ENCODE measurements at places on chromosomes 2 and 18. TPM values are rescaled to one million over a fixed set of nuclear protein-coding genes. Genes with fewer than 3 reads are reported as not detected.

Gene NDUFS1
- 73.3 TPM for total RNA-seq

DNA sequence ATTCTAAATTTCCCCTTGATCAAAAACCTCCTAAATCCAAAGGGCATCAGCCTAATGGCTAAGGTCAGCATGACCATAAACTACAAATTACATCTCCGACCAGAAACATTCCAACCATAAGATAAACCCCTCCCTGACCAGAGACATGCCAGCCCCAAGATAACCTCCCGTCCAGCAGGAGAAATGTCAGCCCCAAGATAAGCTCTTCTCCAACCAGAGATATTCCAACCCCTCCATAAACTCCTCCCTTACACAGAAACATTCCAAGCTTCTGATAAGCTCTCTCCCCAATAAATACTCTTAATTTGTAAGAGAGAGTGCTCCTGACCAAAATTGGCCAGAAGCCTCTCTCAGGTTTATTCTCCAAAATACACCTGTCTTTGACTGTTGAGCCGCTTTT is 274.0 kb downstream of the RNF152 start:
- no peaks in the 10 kb centered on the region for H3K27me3 ChIP-seq
- H3K4me3 ChIP-seq = no peak overlapping the region
- no peaks in the 10 kb centered on the region for H3K4me1 ChIP-seq

DNA sequence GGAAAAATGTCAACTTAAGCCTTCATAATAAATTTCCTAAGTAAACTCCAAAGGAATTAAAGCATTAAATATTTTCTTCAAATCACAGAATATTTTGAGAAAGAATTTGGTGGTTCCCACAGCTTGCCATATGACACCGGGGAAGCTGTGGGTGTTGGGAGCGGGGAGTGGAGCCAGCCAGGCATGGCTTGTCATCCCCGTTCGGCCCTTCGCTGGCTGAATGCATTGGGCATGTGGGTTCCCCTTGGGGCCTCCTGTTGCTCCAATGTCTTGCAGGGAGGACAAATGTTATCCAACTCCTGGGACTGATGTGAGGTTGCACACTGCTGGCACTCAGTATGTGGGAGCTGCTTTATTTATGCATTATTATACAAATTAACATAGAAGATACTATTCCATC is 18.6 kb downstream of the NGEF start:
- DNase-seq = peak; percentile 31
- no peaks in the 10 kb centered on the region for H3K27me3 ChIP-seq
- no peaks in the 10 kb centered on the region for H3K4me1 ChIP-seq
- H3K36me3 ChIP-seq = no peaks in the 10 kb centered on the region

GRCh38 chr2:217459016-217459415 is 543.8 kb downstream of the TNS1 start:
- no peak overlapping the region for H3K4me3 ChIP-seq
- H3K36me3 ChIP-seq = no peaks in the 10 kb centered on the region
- no peak for DNase-seq
- H3K4me1 ChIP-seq = no peaks in the 10 kb centered on the region
- no peaks in the 10 kb centered on the region for H3K27me3 ChIP-seq

GRCh38 chr2:226031647-226032501 is 632.4 kb downstream of the NYAP2 start:
- H3K27me3 ChIP-seq = no peaks in the 10 kb centered on the region
- H3K4me3 ChIP-seq = peak overlapping the region; percentile 48
- no peaks in the 10 kb centered on the region for H3K36me3 ChIP-seq
- peaks cover 16% of the 10 kb centered on the region for H3K4me1 ChIP-seq
- peak overlapping the region; percentile 24 for H3K27ac ChIP-seq

GRCh38 chr2:216084547-216084946 is 2.8 kb downstream of the TMEM169 start:
- no peaks in the 10 kb centered on the region for H3K27me3 ChIP-seq
- no peak overlapping the region for H3K4me3 ChIP-seq
- H3K36me3 ChIP-seq = no peaks in the 10 kb centered on the region
- H3K4me1 ChIP-seq = peaks cover 17% of the 10 kb centered on the region
- no peak overlapping the region for H3K27ac ChIP-seq

GRCh38 chr2:37244017-37244416 is 12.6 kb downstream of the NDUFAF7 start:
- H3K36me3 ChIP-seq = peaks cover 80% of the 10 kb centered on the region
- H3K4me3 ChIP-seq = no peak overlapping the region
- no peaks in the 10 kb centered on the region for H3K4me1 ChIP-seq
- H3K27me3 ChIP-seq = no peaks in the 10 kb centered on the region
- no peak for DNase-seq

GRCh38 chr18:36630917-36631316 is 197.9 kb downstream of the TPGS2 start:
- no peaks in the 10 kb centered on the region for H3K27me3 ChIP-seq
- no peaks in the 10 kb centered on the region for H3K36me3 ChIP-seq
- H3K4me1 ChIP-seq = peaks cover 40% of the 10 kb centered on the region
- no peak overlapping the region for H3K27ac ChIP-seq
- H3K4me3 ChIP-seq = no peak overlapping the region

Gene MDH1B
- total RNA-seq = 2.3 TPM

- peaks cover 64% of the 10 kb centered on the region for H3K4me1 ChIP-seq
- peak; percentile 72 for DNase-seq
- H3K36me3 ChIP-seq = no peaks in the 10 kb centered on the region
- H3K27ac ChIP-seq = peak overlapping the region; percentile 72
- no peak overlapping the region for H3K4me3 ChIP-seq
These were observed 27.8 kb upstream of the RHOB start for GRCh38 chr2:20419007-20419576.

DNA sequence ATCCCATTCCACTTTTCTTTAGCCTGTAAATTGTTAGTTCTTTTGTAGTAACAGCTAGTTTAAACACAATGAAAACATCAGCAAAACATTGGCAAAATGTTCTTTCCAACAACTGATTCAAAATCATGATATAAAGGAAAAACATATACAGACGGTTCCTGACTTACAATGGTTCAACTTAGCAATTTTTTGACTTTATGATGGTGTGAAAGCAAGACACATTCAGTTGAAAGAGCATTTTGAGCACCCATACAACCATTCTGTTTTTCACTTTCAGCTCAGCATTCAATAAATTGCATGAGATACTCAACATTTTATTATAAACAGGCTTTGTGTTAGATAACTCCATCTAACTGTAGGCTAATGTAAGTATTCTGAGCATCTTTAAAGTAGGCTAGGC is 185.1 kb downstream of the NOL4 start:
- no peak overlapping the region for H3K4me3 ChIP-seq
- H3K36me3 ChIP-seq = no peaks in the 10 kb centered on the region

Gene ALK
- total RNA-seq = 0.32 TPM

GRCh38 chr2:178420463-178420999 is 30.4 kb downstream of the PRKRA start:
- no peak for DNase-seq
- H3K27ac ChIP-seq = no peak overlapping the region
- H3K4me3 ChIP-seq = no peak overlapping the region
- no peaks in the 10 kb centered on the region for H3K27me3 ChIP-seq
- peaks cover 3% of the 10 kb centered on the region for H3K4me1 ChIP-seq
- H3K36me3 ChIP-seq = no peaks in the 10 kb centered on the region

GRCh38 chr2:107242811-107243210 is 356.8 kb upstream of the ST6GAL2 start:
- no peak for DNase-seq
- no peak overlapping the region for H3K27ac ChIP-seq
- H3K27me3 ChIP-seq = no peaks in the 10 kb centered on the region
- no peaks in the 10 kb centered on the region for H3K36me3 ChIP-seq
- H3K4me1 ChIP-seq = no peaks in the 10 kb centered on the region
- H3K4me3 ChIP-seq = no peak overlapping the region

Gene ZNF532
- 58.5 TPM for total RNA-seq

Gene PRKCE
- 18.3 TPM for total RNA-seq

Gene TEKT4
- total RNA-seq = not detected

GRCh38 chr18:22320155-22320554 is 97.6 kb downstream of the CTAGE1 start:
- H3K36me3 ChIP-seq = no peaks in the 10 kb centered on the region
- no peak for DNase-seq
- H3K27ac ChIP-seq = no peak overlapping the region
- H3K27me3 ChIP-seq = no peaks in the 10 kb centered on the region

DNA sequence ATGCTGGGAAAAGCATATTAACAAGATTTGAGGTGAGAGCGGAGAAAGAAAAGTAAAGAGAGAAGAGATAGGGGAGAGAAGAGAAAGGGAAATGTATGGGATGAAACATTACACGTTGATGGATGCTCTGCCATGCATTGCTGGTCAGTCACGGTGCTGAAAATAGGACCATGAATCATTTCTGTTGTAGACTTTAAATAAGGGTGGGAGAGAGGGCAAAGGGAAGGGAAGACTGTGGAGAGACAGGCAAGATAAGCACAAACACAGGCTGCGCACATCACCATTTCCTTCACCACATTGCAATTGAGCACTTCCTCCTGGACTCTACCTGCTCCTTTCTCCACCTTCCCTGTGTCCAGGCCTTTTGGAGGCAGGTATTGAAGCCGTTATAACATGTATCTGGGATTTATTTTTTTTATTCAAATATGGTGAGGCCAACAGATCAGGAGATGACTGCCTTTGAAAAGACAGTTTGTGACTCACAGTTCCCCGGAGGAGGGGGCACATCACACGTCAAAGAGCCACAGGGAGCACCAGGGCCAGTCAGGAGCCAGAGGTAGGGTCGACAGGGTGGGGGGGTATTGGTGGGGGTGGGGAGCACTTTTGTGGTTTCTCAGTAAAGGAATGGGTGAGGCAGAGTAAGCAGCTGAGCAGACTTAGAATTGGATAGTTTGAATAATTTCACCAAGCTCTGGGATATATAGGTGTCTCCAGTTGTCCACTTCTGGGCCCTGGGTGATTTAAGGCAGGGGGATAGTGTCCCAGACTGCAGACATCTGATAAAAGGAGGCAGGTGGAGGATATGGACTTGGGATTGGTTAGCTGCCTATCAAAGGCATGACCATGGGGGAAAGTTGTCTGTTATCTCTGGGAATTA is 372.8 kb upstream of the ST6GAL2 start:
- H3K36me3 ChIP-seq = no peaks in the 10 kb centered on the region
- DNase-seq = no peak
- H3K4me3 ChIP-seq = no peak overlapping the region
- no peak overlapping the region for H3K27ac ChIP-seq
- H3K27me3 ChIP-seq = no peaks in the 10 kb centered on the region
- no peaks in the 10 kb centered on the region for H3K4me1 ChIP-seq

Gene CRYGD
- total RNA-seq = not detected

GRCh38 chr2:122319539-122320132 is 564.2 kb downstream of the TSN start:
- H3K36me3 ChIP-seq = no peaks in the 10 kb centered on the region
- no peaks in the 10 kb centered on the region for H3K27me3 ChIP-seq
- H3K4me3 ChIP-seq = no peak overlapping the region
- no peak for DNase-seq
- no peaks in the 10 kb centered on the region for H3K4me1 ChIP-seq
- H3K27ac ChIP-seq = no peak overlapping the region

- no peak overlapping the region for H3K27ac ChIP-seq
- no peak for DNase-seq
- H3K36me3 ChIP-seq = no peaks in the 10 kb centered on the region
- no peaks in the 10 kb centered on the region for H3K27me3 ChIP-seq
These were observed 109.2 kb upstream of the AGAP1 start for GRCh38 chr2:235384624-235385023.

Gene SERPINB12
- 88.4 TPM for total RNA-seq

DNA sequence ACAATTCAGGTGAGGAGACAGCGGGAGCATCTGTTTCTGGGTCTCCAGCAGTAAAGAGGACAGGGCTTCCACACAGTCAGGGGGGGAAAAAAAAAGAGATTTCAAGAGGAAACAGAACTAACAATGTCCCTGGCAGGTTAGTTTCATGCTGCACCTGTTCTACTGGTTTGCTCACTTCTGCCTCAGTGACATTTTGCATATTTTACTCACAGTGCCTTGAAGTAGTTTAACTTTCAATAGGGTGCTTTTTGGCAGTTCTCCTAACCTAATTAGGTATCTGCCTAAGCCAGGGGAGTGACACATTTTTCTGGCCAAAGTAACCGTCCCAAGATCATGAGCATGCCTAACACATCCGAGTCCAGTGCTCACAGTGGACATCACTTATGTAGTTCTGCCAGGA is 109.0 kb upstream of the ALK start:
- H3K4me3 ChIP-seq = no peak overlapping the region
- DNase-seq = no peak
- peaks cover 20% of the 10 kb centered on the region for H3K27me3 ChIP-seq
- H3K4me1 ChIP-seq = peaks cover 17% of the 10 kb centered on the region

Gene FNDC4
- 5.8 TPM for total RNA-seq

DNA sequence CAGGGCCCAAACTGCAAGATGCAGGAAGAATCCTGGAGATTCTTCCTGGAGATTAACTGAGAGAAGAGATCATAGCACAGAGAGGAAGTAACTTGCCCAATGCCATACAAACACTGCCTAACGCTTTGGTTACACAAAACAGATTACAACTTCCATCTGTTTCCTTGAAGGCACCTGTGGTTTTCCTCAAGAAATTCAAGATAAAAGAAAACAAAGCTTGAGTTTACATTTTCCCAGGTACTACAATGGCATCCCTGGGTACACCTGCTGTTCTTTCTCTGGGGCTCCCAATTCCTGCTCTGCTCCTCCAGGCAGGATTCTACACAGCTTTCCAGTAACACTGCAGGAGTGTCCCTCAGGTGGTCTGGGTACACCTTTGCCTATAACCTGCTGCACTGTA is 781.9 kb upstream of the ID2 start:
- no peaks in the 10 kb centered on the region for H3K4me1 ChIP-seq
- no peaks in the 10 kb centered on the region for H3K36me3 ChIP-seq
- no peaks in the 10 kb centered on the region for H3K27me3 ChIP-seq
- no peak overlapping the region for H3K4me3 ChIP-seq
- no peak for DNase-seq
- no peak overlapping the region for H3K27ac ChIP-seq

DNA sequence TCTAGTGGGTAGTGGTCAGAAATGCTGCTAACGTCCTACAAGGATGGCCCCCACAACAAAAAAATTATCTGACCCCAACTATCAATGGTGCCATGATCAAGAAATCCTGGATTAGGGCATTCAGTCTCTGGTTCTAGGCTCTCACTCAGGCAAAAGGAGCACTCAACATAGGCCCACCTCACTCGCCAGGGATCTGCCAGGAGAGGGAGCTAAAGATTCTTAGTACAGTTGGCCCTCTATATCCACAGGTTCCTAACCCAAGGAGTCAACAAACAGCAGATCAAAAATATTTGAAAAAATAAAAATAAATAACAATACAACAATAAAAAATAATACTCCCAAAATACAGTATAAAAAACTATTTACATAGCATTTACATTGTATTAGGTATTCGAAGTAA is 10.0 kb downstream of the SLC4A5 start:
- no peak for DNase-seq
- no peaks in the 10 kb centered on the region for H3K4me1 ChIP-seq
- H3K27me3 ChIP-seq = no peaks in the 10 kb centered on the region

GRCh38 chr18:36688020-36688965 is 140.5 kb downstream of the TPGS2 start:
- no peak for DNase-seq
- peaks cover 14% of the 10 kb centered on the region for H3K4me1 ChIP-seq
- no peaks in the 10 kb centered on the region for H3K27me3 ChIP-seq
- no peak overlapping the region for H3K4me3 ChIP-seq
- no peaks in the 10 kb centered on the region for H3K36me3 ChIP-seq

Gene FASTKD1
- total RNA-seq = 18.8 TPM

GRCh38 chr2:229342376-229342775 is 71.3 kb upstream of the PID1 start:
- no peaks in the 10 kb centered on the region for H3K36me3 ChIP-seq
- no peak overlapping the region for H3K4me3 ChIP-seq
- no peaks in the 10 kb centered on the region for H3K27me3 ChIP-seq
- peaks cover 18% of the 10 kb centered on the region for H3K4me1 ChIP-seq

- no peaks in the 10 kb centered on the region for H3K4me1 ChIP-seq
- no peaks in the 10 kb centered on the region for H3K36me3 ChIP-seq
- no peaks in the 10 kb centered on the region for H3K27me3 ChIP-seq
These were observed 129.5 kb upstream of the NYAP2 start for GRCh38 chr2:225270053-225270452.

GRCh38 chr2:174839662-174840061 is 75.4 kb upstream of the CHRNA1 start:
- no peak overlapping the region for H3K27ac ChIP-seq
- no peak for DNase-seq
- H3K36me3 ChIP-seq = no peaks in the 10 kb centered on the region
